GM12891 (cell line): ENCODE measurements at places on chromosomes 7 and 10.

GRCh38 chr7:79504607-79505389 lies 51.3 kb upstream of the MAGI2 start:
- DNase-seq, result no peak

DNA sequence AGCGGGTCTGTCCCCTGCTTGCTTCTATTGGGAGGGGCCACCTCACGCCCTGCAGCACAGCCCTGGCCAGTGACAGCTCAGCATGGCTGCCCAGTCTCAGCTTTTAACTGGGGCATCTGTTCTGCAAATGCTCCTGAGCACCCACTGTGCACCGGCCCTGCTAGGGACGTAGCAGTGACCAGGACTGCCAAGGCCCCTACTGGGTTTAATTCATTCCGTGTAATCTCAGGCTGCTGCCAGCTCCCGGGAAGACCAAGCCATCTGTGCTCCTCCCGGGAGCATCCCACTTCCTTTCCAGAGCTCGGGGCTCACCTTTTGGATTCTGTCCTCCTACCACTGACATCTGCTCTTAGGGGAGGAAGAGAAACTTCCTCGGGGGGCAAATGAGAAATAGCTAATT lies 85.2 kb downstream of the ADARB2 start:
- DNase-seq, result no peak

GRCh38 chr7:111499027-111499426 lies 63.3 kb downstream of the IMMP2L start:
- no peak for DNase-seq

DNA sequence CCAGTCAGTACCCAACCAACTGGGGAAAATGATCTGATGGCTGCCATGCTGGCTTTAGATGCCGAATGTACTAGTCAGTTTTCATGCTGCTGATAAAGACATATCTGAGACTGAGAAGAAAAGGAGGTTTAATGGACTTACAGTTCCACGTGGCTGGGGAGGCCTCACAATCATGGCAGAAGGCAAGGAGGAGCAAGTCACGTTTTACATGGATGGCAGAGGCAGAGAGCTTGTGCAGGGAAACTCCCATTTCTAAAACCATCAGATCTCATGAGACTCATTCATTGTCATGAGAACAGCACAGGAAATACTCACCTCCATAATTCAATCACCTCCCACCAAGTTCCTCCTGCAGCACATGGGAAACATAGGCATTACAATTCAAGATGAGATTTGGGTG lies 508.9 kb upstream of the NRP1 start:
- DNase-seq, result no peak

- no peak for DNase-seq
These were observed 64.0 kb upstream of the WAC start for GRCh38 chr10:28468707-28469483.

GRCh38 chr10:112981553-112981952 lies 31.5 kb downstream of the TCF7L2 start:
- peak; percentile 30 for DNase-seq

DNA sequence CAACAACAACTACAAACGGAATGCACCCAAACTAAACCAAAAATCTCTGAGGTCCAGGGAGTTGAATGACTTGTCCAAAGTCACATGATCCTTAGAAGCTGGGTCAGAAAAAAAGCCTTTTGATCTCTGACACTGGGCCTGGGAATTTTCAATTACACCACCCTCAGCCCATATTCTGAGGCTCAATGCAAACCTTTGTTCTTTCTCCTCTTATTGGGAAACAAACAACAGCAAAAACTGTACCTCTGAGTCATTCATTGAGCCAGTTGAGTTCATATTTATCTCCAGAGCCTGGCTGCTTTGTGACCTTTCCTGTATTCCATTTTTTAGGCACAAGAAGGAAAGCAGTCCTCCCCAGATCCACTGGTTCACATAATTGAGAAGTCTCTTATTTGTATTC lies 51.2 kb upstream of the SORCS1 start:
- DNase-seq, result no peak

- DNase-seq, result no peak
These were observed 69.9 kb upstream of the SH2B2 start for GRCh38 chr7:102216573-102217314.

GRCh38 chr7:104096683-104097082 lies 107.2 kb upstream of the RELN start:
- DNase-seq, result no peak

- no peak for DNase-seq
These were observed 94.4 kb upstream of the SFMBT2 start for GRCh38 chr10:7505196-7505595.

DNA sequence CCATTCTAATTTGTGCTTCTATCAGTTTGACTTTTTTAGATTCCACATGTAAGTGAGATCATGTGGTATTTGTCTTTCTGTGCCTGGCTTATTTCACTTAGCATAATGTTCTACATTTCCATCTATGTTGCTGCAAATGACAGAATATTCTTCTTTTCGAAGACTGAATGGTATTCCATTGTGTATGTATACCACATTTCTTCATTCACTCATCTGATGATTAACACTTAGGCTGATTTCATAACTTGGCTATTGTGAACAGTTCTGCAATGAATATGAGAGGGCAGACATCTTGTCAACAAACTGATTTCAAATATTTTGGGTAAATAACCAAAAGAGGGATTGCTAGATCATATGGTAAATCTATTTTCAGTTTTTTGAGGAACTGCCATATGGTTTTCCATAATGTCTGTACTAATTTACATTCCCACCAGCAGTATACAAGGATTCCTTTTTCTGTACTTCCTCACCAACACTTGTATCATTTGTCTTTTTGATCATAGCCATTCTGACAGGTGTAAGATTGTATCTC lies 52.9 kb downstream of the ZNF22 start:
- no peak for DNase-seq

DNA sequence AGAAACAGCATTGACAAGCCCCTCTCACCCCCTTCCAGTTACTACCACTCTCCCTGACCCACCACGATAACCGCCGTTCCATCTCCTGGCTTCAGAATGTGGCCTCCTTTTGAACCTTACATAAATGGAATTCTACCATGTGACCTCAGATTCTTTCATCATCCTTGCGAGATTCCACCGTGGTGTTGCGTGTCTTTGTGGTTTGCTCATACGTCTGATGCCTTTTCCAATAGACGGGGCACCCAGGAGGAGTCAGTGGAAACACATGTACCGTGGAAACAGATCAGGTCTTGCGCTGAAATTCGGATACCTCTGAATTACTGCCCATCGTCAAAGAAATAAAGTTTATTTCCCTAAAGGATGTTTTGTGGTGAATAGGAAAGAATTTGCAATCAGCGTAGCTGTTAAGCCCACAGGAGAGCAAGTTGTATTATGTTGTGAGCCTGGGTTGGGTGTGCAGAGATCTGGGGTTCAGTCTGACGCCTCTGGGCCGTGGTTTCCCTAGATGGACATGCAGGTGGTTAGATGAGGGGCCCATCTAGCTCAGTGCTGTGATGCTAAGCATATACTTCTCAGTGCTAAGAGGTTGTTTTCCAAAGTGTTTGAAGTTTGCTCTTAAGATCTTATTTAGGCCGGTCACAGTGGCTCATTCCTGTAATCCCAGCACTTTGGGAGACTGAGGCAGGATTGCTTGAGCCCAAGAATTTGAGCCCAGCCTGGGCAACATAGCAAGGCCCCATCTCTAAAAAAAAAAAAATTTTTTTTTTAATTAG lies 29.1 kb downstream of the GTF2IRD1 start:
- DNase-seq, result no peak

DNA sequence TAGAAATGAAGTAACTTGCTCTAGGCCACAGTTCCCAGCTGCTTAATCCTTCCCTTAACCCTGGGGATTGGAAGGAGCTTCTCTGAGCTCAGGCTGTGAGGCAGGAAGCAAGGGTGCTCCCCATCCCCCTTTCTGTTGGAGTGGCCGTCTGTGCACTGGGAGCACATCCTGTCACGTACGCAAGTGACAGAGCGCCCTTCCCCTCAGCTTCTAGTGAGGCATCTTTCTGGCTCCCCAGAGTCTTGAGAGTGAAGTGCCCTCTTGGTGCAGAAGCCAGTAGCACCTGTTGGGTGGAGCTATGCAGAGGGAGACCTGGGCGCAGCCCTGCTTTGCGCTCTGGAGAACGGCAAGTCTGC lies 47.8 kb downstream of the SHH start:
- peak; percentile 41 for DNase-seq

GRCh38 chr7:155980841-155981240 lies 168.6 kb upstream of the SHH start:
- DNase-seq, result no peak

- DNase-seq, result no peak
These were observed 55.9 kb upstream of the MYL10 start for GRCh38 chr7:101684983-101685330.

GRCh38 chr10:10855151-10855581 lies 162.5 kb upstream of the CELF2 start:
- no peak for DNase-seq

- DNase-seq, result no peak
These were observed 102.4 kb downstream of the KAT6B start for GRCh38 chr10:74928742-74929191.

DNA sequence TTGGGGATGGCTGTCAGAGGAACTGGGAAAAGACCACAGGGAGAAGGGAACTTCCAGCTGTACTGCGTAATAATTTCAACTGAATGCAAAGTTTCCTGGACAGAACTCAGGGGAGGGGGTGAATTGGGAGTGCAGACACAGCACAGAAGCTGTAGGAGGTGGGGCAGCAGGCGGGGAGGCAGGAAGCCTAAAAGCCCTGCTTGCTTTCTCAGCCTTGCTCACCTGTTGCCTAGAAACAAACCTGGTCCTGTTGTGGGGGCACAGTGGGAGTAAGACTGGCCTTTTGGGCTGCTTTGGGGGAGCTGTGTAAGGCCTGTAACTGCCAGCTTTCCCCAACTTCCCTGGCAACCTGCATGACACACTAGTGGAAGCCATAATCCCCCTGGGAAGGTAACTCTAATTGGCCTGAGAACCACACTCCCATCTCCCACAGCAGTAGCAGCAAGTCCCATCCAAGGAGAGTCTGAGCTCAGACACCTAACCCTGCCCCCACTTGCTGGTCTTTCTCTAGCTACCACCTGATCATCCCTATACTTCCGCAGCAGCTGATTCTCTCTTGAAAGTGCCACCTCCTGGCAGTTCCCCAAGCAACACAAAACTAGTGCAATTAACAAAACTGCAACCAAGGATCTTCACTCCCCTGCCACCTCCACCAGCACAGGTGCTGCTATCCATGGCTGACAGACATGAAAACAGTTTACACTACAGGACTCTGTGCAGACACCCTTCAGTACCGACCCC lies 1239.3 kb downstream of the SORCS1 start:
- DNase-seq, result no peak

- DNase-seq, result no peak
These were observed 118.4 kb downstream of the TEX36 start for GRCh38 chr10:125564570-125564969.

GRCh38 chr10:43389867-43390266 lies 18.4 kb downstream of the FXYD4 start:
- DNase-seq, result no peak

- DNase-seq, result no peak
These were observed 4.9 kb downstream of the PRTFDC1 start for GRCh38 chr10:24947304-24948097.

GRCh38 chr10:23284155-23284554 lies 60.4 kb downstream of the C10orf67 start:
- DNase-seq, result no peak

GRCh38 chr7:29825775-29826529 lies 19.6 kb downstream of the WIPF3 start:
- no peak for DNase-seq

DNA sequence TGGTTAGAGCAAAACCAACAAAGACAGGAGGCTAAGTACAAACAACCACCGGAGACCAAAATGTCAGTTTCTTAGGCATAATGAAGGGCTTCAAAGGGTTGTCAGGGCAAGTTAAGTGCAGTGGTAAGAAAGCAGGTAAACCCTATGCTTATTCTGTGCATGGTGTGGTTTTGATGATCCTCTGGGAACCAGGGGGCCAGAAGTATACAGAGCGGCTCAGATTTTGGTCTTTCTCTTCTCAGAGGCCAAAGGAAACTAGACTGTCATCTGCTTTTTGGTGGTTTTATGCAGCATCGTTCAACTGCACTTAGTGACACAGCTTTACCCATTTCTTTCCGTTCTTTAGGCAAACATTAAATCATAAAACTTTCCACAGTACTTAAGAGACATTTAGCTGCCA lies 332.7 kb upstream of the CELF2 start:
- no peak for DNase-seq

DNA sequence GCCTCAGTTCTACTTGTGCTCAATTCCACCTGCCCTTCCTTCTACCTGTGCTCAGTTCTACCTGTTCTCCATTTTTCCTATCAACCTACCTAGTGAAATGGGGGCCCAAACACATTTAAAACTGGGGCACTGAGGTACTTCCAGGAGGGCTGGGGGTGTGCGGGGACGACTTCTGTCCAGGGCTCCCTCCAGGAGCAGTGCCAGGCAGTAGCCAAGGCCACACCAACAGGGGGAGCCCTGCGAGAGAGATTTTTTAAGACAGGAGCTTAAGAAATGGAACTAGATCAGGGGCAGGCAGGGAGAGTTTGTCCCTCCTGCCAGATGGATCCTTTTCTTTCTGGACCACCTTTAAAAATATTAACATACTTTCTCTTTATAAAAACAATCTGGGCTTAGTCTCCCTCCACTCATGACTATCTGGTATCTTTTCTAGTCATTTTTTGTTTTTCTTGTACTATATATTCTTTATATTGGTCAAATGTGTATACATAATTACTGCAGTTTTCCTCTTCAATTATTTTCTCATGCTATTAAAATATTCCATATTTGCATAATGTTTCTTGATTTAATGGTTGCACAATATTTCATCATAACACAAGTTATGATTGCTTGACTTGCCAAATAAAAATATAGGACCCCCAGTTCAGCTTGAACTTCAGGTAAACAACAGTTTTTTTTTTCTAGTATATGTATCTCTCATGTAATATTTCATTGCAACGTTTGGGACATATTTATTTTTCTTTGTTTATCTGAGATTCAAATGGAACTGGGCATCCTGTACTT lies 47.3 kb upstream of the INSYN2A start:
- no peak for DNase-seq

DNA sequence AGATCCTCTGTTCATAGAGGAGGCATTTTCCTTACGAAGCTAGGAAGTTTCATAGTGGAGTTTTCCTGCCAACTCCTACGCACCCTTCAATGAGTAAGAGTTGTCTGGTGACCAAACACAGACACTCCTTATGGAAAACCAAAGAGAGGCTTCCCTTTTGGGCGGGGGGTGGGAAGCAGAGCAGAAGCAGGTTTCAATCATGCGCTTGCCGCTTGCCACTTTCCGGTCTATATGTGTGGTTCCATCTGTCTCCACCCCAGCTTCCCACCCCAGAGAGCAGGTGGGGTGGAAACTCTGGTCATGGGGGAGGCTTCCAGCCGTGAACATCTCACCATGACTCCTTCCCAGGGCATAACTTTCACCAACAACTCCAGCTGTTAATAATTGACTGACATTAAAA lies 68.8 kb upstream of the GRB10 start:
- no peak for DNase-seq

- no peak for DNase-seq
These were observed 80.5 kb upstream of the LRGUK start for GRCh38 chr7:134046594-134047128.

GRCh38 chr7:20513341-20513740 lies 102.1 kb upstream of the ABCB5 start:
- no peak for DNase-seq

GRCh38 chr7:29467193-29467926 lies 96.3 kb upstream of the PRR15 start:
- DNase-seq, result no peak

- DNase-seq, result no peak
These were observed 170.7 kb upstream of the SH2B2 start for GRCh38 chr7:102115931-102116330.

GRCh38 chr10:78783753-78784152 lies 285.0 kb upstream of the ZMIZ1 start:
- DNase-seq, result no peak

- no peak for DNase-seq
These were observed 199.5 kb downstream of the SKAP2 start for GRCh38 chr7:26664735-26665416.
